NCI-H1092 (cell line): ENCODE measurements at places on chromosomes 4 and X.

DNA sequence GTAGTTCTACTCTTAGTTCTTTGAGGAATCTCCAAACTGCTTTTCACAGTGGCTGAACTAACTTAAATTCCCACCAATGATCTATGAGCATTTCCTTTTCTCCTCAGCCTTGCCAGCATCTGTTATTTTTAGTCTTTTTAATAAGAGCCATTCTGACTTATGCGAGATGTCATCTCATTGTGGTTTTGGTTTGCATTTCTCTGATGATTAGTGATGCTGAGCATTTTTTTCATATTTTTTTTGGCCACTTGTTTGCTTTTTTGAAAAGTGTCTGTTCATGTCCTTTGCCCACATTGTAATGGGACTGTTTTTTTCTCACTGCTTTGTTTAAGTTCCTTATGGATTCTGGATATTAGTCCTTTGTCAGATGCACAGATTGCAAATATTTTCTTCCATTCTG is 21.5 kb upstream of the PHKA1 start:
- no peak for DNase-seq

- no peak for DNase-seq
Observed at GRCh38 chr4:108034565-108034964, 44.9 kb downstream of the HADH start.

DNA sequence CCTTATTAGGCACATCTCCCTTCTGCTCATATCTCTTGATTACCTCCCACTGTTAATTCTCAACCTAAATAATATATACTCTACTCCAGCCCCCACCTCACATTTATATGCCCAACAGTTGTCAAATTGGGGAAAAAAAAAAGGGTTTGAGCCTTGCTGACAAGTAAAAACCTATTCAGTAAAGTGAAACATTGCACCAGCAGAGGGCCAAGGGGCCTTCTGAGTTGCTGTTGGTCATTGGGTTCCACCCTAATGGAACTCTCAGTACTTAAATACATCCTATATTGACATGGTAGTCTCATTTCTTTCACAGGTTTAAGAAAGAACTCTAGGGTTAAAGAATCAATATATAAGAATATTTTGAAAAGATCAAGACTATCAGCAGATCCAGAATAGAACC is 362.2 kb downstream of the SMARCA1 start:
- no peak for DNase-seq

DNA sequence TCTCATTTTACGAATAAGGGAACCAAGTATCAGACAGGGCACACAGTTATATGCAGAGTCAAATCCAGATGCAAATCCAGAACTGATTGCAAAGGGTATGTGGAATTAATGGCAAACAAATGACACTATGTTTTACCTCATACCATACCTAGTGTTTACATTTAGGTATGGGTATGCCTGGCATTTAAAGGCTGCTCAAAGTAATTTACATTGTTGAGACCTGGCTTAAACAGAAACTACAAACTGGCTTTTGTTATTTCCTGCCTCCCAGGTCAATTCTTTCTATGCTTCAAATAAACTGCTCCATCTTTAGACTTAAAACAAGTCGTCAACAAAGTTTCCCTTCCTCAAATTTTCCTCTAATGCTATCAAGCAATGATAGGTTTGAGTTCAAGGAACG is 33.7 kb downstream of the ANKRD17 start:
- no peak for DNase-seq

DNA sequence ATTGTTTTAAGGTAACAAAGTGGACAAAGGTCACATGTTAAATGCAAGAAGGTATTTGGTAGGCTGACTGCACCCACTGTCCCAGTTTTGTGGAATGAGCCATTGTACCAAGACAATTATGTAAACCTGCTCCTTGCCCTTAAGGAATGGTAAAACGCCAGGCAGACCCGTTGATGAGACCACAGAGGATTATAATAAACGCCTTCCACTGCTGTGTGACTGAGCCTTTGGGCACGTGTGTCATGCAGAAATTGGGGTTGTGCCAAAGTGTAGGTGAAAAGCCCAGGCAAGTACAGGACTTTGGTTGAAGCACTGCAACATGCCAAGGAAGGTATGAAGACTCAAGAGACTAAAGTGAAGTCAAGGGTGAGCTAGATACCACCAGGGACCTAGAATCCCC is 59.7 kb downstream of the LRRC66 start:
- DNase-seq, result no peak

- DNase-seq, result no peak
Observed at GRCh38 chr4:117134386-117134785, 49.0 kb upstream of the TRAM1L1 start.

DNA sequence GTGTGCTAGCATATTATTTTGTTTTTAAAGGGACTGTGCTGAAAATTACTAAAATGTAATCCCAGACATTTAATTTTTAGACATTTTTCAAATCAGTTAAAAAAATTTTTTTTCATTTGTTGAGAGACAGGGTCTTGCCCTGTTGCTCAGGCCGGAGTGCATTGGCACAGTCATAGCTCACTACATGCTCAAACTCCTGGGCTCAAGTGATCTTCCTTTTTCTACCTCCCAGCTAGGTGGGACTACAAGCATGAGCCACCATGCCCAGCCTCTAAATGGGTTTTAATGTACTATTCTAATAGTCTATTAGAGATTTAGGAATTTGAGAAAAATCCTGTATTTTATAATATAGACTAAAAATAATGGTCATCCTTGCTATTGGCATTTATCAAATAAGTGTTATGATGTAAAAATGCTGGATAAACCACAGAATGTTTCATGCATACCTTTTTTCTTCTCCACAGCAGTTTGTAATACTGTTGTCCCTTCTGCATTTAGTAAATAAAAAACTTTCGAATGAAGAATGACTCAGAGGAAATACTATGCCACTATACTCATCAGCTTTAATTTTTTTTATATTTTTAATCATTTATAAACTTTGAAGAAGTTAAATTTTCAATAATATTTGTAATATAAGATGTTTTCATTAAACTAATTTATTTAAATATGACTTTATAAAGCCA is 29.9 kb downstream of the CPEB2 start:
- DNase-seq, result no peak

GRCh38 chr4:11485926-11486325 is 57.2 kb upstream of the HS3ST1 start:
- no peak for DNase-seq

DNA sequence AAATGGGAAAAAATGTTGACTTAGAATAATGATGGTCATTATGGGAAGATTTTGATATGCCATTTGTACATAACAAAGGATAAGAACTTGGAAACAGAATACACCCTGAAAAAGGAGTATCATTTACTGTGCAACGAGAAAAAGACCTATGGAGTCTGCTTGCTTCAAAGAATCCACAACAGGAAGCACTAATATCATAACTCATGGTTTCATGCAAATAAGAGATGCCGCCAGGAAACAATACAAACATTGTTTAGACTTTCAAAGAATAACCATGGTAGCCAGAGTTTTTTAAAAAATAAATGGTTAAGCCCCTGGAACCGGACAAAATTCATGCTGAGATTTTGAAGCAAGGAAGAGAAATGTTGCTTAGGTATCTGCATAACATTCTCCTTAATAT is 139.9 kb upstream of the ETNPPL start:
- DNase-seq, result no peak

- DNase-seq, result peak; percentile 20
Observed at GRCh38 chr4:78951862-78952472, 12.7 kb upstream of the PAQR3 start.

DNA sequence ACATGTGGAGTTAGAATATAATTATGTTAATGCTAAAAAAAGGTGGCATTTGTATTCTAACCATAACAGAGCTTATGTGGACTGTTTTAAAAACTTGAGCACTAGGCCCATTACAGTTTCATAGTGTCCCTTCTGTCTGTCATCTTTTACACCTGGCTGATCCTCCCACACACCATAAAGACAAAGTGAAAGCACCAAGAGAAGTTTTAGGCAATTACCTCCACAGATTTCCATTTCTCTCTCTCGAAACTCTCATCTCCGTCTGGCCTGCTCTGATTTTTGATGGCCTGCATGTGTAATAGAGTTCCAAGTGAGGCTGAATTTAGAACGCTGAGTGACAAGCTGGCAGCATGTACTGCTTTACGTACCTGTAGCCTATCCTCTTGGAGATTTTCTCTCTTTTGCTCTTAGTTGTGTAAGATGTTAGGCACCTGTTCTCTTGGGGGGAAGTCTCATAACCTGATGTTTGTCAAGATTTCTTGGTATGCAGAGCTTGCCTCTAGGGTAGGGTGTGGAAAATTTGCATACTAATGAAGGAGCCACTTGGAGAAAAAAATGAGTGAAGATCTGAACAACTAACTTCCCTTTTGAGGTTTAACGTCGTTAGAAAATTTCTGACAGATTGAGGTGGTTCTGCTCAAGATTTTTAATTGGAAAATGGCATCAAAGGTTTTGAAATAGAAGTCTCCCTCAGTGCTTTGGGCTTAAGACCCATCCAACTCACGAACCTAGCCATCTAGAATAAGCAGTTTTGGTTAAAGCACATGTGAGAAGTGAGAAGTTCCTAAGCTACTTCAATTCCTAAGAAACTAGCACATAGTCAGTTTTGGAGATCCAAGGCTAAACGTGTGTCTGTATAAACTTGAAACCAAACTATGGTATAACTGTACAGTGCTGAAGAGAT is 57.6 kb upstream of the RAP1GDS1 start:
- no peak for DNase-seq

GRCh38 chr4:54395013-54395527 is 166.0 kb downstream of the PDGFRA start:
- no peak for DNase-seq

- peak; percentile 17 for DNase-seq
Observed at GRCh38 chr4:131370846-131371245, 1778.2 kb upstream of the PCDH10 start.

DNA sequence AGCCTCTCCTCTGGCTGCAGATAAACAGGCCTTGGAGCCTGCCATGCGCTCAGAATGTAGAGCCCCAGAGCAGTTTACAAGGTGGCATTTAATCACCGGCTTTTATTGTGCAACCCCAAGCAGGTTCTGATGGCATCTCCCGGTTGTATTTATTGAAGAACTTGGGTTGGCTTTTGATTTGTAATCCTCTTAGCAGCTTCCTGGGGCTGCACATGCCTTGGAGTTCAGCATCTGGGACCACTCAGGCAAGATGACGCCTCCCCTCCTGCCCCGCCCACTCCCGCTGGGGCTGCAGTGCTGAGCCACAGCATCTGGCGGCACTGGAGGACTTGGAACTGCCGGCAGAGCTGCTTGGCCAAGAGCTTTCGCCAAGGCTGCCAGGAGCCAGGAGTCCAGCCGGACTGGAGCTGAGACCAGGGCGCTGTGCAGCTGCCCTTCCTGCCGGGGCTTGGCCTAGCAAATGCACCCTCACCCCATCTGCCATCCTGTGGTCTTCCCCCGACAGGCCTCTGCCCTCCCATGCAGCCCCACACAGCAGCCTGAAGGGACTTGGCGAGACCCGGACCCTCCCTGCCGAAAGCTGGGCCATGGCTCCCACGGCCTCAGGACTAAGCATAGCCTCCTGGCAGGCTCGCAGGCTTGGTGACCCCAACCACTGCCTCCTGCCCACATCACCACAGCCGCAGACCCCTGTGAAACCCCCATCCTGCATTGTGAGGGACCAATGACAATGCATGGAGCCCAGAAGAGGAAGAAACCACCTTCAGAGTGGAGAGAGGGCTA is 5.4 kb downstream of the HTRA3 start:
- DNase-seq, result peak; percentile 62

DNA sequence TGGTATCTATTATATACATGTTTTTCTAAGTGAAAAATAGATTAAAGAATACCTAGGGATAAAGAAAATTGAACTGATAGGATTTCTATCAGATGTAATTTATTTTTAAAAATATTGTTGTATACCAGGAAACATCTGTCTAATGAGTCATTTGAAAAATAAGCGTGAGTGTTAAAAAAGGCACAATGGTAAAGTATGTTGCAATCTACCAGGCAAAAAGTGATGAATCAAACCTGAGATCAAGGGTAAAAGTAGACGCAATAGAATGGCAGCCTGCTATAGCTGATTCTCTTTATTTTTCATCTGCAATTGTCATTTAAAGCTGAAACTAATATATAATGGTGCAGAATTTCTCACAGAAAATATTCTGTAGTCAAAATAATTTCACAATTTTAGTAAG is 1119.6 kb downstream of the PCDH18 start:
- DNase-seq, result no peak

- DNase-seq, result no peak
Observed at GRCh38 chrX:137929951-137930350, 364.0 kb downstream of the ZIC3 start.
